ENCODE measurements at places on chromosomes 4 and X.

DNA sequence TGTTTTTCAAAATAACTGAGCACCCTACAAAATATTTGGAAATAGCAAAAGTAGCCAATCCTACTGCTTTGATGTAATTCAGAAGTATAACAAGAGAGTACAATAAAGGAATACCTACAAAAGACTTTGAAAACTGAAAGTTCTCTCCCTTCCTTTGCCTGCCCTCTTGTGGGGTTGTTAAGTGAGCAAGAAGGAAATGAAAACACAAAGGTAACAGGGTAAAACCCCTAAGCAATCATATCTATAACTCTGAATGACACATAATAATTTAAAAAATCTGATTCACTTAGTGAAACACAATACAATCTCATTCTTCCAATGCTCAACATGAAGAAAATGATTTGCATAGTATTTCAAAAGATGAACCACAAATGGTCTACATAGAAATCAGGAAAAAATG is 98.2 kb downstream of the FRYL start:
- DNase-seq, result no peak

DNA sequence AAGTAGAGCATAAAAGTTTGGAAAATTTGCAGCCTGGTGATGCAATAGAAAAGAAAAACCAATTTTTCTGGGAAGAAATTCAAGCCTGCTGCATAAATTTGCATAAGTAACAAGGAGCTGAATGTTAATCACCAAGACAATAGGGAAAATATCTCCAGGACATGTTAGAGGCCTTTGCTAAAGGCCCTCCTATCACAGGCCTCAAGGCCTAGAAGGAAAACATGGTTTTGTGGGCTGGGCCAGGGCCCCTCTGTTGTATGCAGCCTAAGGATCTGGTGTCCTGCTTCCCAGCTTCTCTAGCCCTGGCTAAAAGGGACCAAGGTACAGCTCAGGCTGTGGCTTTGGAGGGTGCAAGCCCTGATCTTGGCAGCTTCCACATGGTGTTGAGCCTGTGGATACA is 6.2 kb upstream of the RTL3 start:
- no peak for DNase-seq

DNA sequence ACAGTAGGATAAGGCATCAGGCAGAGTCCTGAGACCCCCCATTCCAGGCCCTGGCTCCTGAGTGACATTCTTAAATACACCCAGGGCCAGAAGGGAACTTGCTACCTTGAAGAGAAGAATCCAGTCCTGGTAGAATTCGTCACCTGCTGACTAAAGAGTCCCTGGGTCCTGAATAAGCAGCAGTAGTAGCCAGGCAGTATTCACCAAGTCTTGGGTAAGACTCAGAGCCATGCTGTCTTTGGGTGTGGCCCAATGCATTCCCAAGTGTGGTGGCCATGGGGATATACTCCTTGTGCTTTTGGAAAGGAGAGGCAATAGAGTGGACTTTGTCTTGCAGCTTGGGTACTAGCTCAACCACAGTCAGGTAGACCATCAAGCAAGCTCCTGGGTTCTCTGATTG is 359.1 kb downstream of the DMD start:
- no peak for DNase-seq

DNA sequence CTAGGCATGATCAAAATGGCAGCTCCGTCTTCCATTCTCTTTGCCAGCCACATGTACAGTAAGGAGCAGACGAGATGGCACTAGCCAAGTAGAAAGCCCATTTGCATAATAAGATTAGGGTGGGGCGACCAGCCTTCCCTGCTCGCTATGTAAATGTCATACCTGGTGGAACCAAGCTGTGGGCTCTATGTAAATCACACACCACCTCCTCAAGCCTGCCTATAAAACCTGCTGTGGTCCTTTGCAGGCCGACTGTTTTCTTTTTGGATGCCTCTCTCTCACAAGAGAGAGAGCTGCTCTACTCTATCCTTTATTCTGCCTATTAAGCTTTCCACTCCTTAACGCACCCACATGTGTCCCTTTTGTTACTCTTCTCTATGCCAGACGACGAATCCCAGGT is 1472.7 kb downstream of the ARAP2 start:
- DNase-seq, result no peak

DNA sequence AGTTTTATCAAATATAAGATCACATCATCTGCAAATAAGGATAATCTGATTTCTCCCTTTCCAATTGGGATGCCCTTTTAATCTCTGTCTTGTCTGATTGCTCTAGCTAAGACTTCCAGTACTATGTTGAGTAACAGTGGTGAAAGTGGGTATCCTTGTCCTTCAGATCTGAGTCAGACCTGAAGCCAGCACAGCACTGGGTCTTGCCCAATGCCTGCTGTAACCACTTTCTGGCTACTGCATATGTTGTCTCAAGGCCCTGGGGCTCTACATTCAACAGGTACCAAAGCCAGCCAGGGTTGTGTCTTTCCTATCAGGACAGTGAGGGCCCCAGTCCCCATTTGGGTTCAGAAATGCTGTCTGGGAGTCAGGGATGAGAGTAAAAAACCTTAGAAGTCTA is 90.3 kb downstream of the CYSLTR1 start:
- DNase-seq, result no peak

DNA sequence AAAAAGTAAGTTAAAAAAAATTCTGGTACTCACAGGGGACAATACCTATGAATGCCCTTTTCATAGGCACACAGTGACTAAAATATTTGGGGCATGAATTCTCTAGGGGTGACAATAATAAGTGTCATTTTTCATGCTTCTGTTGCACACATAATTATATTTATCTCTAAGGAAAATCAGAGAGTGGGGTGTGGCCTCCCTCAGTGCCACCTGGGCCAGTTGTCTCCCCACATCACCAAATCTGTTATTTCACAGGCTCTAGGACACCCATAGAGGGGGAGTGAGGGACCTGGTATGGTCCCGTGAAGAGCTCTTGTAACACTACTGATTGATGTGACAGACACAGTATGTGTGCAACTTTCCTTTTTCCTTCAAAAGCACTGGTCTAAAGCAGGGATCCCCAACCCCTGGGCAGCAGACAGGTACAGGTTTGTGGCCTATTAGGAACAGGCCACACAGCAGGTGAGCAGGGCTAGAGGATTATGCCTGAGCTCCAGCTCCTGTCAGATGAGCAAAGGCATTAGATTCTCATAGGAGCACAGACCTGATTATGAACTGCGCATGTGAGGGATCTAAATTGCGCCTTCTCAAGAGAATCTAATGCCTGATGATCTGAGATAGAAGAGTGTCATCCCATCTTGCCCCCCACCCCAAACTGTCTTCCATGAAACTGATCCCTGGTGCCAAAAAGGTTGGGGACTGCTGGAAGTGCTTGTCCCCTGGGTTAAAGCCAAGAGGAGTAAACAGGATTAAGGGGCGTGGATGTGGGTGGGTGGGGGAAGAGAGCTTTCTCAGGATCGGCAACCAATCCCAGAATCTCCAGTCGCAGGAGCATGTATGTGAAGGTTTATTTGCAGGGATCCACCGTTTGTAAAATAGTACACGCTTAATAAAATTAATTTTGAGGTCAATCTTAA is 856 bp downstream of the SLC9B1 start:
- no peak for DNase-seq

- no peak for DNase-seq
These were observed 70.0 kb upstream of the PPP2R3B start for GRCh38 chrX:456551-457291.

- no peak for DNase-seq
These were observed 44.1 kb downstream of the SLC16A2 start for GRCh38 chrX:74465424-74465823.

DNA sequence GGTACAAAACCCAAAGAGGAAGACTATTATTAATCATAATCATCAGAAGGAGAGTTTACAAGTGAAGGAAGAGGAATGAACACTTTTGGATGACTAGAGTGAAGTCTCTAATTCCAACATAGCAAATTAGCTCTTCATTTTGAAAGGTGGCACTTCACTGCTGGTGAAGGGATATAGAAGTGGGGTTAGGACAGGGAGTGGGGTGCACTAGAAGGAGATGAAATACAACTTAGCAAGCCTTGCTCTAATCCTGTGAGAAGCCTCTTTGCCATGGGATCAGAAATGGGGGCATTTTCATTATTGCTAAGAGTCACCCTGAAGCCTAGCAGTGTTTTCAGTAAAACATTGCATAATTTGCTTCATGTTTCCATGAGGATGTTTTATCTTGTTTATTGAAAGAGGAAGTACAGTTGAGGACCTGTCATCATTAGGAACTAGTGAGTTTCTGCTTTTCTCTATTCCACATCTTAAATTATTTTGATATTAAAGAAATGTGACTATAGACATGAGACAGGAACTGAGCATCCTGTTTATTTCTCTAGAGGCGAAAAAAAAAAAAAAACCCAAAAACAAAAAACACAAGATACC is 9.3 kb upstream of the GRPR start:
- DNase-seq, result no peak

GRCh38 chr4:182306792-182307507 is 63.7 kb downstream of the TENM3 start:
- DNase-seq, result no peak

DNA sequence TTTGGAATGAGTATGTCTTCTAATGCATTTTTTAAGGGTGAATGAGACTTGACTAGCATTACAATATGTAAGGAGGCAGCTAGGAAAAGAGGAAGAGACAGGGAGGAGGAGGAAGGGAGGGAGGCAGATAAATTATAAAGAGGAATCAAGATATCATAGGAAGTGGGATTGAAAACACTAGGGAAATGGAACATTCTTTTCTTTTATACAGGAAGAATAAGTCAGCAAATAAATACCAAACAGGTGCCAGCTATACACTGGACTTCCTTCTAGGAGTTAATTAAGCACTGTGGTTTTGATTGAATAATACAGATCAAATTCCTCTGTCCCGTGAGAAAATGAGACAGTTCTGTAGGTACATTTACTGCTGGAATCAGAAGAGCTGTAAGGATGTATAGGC is 78.6 kb downstream of the PACRGL start:
- DNase-seq, result no peak

GRCh38 chrX:7318661-7319060 is 170.7 kb upstream of the PUDP start:
- no peak for DNase-seq

DNA sequence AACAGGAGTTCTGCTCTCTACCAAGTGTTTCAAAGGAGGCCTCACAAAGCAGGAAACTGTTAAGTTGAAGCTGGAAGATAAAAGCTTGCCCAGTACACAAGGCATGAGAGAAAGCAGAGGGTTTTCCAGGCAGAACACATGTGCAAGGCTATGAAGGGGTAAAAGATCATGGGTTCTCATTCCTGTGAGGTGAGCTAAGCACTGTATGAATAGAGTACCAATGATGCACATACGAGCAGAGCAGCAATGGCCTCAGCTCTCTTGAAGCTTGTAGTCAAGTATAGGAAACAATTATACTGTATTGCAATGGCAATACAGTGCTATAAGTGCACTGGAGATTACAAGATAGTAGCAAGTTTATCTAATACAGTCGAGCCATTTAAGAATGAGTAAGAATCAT is 18.0 kb downstream of the TTC29 start:
- DNase-seq, result no peak

DNA sequence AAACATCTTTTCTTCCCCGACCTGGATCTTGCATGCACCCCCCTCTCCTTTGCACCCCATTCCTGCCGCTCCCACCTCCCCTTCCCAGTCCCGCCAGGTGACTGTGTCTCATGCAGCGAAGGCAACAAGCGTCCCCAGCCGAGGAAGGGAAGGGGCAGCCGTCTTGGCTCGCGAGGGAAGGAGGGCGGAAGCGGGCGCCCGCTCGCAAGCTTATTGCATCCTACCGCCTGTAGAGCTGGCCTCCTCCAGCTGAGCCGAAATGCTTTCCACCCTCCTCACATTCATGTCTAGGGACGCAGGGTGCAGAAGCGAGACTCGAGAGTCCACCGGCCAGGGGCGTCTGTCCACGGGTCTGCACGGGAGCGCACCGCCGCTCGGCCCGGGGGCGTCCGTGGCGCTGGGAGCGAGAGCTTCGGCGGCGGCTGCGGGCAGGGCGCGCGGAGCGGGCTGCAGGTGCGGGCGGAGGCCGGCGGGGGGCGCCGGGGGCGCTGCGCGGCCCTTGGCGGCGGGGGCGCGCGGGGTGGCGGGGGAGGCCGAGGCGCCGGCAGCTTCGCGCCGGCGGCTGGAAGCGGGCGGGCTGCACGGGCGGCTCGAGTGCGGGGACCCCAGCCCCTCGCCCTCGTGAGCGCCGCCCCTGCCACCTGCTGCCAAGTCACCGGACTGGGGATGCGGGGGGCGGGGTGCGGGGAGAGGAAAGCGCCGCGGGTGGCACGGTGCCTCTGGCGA is at the start of gene KCNIP4:
Gene KCNIP4 (minus strand): TSS at position 426 of the 726 bp plus-strand sequence.
- DNase-seq, result no peak

DNA sequence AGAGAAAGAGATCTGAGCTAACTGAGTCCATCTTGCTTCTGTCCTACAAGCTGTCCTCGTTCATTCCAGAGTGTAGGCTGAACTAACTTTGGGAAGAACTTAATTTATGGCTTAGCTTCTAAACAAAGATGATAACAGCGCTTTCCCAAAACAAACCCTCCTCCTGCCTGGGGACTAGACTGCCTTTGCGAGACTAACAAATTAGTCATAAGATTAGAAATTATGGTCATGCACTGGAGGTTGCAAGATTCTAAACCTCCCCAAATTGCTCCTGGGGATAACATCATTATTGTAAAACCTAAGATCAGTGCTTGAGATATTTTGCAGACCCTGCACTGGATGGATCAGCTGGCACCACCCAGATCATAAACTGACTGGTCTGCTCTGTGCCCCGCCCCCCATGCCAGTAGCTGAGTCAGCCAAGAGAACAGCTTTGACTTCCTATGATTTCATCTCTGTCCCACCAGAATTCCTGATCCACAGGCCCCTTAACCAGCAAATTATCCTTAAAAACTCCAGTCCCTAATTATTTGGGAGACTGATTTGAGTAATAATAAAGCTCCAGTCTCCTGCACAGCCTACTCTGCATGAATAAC is 883.3 kb downstream of the TRIML1 start:
- no peak for DNase-seq

GRCh38 chr4:160082432-160083207 is 979.7 kb downstream of the RAPGEF2 start:
- no peak for DNase-seq

- DNase-seq, result no peak
These were observed 418 bp downstream of the TAB3 start for GRCh38 chrX:30888526-30889146.

- no peak for DNase-seq
These were observed 520.7 kb upstream of the ARX start for GRCh38 chrX:25536307-25536970.

DNA sequence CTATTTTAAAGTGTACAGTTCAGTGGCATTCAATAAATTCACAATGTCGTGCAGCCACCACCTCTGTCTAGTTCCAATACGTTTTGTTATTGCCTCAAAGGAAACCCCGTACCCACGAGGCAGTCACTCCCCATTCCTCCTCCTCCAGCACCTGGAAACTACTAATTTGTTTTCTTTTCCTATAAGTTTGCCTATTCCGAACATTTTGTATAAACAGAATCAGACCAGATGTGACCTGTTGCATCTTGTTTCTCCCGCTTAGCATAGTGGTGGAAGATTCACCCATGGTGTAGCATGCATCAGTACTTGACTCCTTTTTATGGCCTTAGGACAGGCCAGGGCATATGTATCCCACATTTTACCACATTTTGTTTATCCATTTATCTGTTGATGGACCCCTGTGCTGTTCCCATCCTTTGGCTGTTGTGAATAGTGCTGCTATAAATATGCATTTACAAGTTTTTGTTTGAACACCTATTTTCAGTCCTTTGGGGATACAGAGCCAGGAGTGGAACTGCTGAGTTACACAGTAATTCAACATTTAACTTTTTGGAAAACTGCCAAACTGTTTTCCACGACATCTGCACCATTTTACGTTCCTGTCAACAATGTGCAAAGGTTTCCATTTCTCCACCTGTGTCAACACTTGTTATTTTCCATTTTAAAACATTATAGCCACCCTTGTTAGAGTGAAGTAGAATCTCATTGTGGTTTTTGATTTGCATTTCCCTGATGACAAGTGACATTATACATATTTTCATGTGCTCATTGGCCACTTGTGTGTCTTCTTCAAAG is 57.8 kb upstream of the STX18 start:
- no peak for DNase-seq
